Activated naive CD8-positive, alpha-beta T cell treated with anti-CD3 and anti-CD28 coated beads, Interleukin-2, amount 10 ng/mL, durations not matched to agents 7 days and 5 days (primary cell): ENCODE measurements at places on chromosomes 6 and 20. TPM values are rescaled to one million over a fixed set of nuclear protein-coding genes. Genes with fewer than 3 reads are reported as not detected.

DNA sequence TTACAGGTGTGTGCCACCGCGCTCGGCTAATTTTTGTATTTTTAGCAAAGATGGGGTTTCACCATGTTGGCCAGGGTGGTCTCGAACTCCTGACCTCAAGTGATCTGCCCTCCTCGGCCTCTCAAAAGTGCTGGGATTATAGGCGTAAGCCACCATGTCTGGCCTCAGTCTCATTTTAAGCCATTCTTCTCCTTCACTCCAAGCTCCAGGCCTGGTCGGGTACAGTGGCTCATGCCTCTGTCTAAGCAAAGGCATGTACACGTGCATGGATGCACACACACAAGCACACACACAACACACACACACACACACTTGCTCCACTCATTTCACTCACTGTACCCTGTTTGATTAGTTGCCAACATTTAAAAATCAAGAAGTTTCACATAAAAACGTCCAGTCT lies 7.7 kb upstream of the PARD6B start:
- DNase-seq: no peak

DNA sequence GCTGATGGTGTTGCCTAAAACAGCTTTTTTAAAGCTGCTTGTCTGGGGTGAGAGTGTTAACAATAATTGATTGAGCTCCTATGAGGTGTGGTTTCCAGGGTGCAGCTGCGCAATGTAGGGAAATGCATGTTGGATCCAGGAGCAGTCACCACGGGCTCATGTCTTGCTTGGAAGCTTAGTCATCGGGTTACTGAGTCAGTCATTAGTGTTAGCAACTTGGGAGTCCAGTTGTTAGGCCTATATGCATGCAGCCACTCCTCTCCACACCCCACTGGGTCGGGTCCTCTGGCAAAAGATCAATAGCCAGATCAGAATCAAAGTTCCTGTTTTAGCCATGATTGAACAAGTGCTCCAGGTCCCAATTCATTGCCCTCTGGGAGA lies 271.7 kb upstream of the CHD6 start:
- DNase-seq: no peak

GRCh38 chr6:35905841-35906498 lies 14.9 kb downstream of the SRPK1 start:
- DNase-seq: no peak

- no peak for DNase-seq
Measured at GRCh38 chr6:165266191-165266590, 43.2 kb downstream of the C6orf118 start.

GRCh38 chr20:16566080-16566479 lies 7.2 kb downstream of the KIF16B start:
- DNase-seq: no peak

- DNase-seq: no peak
Measured at GRCh38 chr6:89895276-89895874, 1.1 kb downstream of the GJA10 start.

DNA sequence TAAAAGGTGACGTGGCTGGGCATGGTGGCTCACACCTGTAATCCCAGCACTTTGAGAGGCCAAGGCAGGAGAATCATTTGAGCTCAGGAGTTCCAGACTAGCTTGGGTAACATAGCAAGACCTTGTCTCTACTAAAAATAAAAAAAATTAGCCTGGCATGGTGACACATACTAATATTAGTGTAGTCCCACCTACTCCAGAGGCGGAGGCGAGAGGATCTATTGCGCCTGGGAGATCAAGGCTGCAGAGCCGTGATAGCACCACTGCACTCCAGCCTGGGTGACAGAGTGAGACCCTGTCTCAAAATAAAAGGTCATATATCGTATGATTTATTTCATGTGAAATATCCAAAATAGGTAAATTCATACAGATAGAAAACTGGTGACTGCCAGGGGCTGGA lies 132.5 kb downstream of the SLC16A10 start:
- DNase-seq: no peak

DNA sequence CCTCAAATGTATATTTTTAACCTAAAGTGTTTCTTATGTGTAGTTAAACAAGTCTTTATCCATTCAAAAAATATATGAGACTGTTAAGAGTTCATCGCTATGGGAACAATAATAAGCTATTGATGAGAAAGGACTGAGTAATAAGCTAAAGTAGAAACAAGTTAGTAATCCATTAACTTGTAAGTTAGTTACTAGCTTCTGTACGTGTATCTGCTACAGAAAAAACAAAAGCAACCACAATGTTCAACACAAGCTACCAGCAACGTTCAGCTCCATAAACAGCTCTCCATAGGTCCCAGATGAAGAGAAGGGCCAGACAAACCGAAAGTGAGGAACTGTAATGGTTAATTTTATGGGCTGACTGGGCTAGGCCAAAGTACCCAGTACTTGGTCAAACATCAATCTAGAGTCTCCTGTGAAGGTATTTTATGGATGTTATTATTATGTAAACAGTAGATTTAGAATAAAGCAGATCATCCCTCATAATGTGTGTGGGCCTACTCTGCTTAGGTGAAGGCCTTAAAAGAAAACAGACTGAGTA lies 33.8 kb upstream of the FAM135A start:
- no peak for DNase-seq

GRCh38 chr20:51541189-51542032 lies 1.1 kb downstream of the NFATC2 start:
- DNase-seq: peak; percentile 80

DNA sequence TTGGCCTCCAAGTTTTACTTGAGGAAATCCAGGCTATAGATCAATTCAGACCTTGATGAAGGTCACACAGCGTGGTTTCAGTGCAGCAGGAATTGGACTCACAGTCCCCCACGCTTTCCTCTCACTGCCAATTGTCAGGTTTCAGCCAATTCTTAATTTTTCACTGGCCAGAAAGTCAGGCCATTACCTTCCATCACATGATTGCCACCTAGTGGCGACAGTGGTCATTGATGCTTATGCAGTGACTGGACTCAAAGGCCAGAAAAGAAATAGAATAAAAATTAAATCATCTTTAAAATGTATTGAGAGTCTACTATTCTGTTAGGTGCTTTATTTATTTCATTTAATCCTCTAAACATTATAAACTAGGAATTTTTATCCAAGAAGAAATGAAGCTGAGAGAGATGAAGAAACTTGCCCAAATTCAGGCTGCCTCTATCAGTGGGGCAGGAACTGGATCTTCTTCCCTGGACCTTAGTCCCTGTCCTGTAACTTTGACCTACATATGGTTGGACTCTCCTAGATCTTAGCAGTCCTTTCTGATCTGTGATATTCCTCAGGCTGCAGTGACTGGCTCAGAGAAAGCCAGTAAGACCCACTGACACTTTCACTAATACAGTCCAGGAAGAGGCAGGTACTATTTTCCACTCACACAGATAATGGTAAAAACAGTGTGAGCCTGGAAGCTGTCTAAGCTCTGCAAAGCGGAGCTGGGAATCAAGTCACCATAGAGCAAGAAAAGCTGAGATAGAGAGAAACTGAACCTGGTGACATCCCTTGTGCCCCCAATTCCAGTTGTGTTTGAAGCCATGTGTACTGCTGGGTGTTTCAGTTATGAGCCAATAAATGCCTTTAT lies 133.3 kb downstream of the ELOVL4 start:
- peak; percentile 49 for DNase-seq

DNA sequence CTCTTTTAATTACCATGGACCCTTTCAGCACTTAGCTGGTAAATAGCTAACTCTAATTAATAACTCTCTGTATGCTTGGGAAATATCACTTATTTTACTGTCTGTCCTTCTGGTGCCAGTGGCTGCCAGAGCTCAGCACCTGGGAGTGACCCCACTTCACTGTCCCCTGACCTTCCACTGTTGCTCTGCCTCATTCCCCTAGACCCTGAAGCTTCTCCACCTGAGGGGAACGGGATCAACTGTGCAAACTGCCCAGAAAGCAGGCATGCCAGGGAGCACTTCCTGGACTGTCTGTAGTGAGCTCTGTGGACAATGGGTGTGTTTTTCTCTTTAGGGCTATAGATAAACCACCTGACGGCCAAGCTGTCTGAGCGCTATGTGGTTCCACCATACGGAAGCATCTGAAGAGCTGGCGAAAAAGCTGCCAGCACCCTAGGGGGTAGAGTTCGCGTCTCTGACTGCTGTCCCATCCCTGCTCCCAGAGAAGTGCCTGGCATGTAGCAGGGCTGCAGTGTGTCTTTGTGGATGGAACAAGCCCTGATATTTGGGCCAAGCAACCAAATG lies 106.3 kb upstream of the FOXA2 start:
- no peak for DNase-seq

GRCh38 chr6:125140808-125141207 lies 12.8 kb upstream of the TPD52L1 start:
- no peak for DNase-seq

DNA sequence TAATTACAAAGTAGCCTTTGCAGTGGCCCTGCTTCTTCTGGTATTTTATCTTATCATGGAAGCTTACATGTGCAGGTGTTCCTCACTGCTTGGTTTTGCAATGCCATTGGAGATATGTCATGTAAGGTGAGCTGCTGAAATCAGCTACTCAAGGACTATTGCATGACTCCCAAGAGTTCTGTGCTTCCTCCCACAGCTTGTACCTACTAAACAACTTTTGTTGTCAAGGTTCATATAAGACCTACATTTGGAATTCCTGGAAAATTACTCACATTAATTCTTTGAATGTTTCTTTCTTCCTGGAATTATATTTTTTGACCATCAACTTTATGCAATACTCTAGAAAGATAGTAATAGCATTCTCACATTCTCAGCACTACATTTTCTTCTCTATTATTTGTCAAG lies 427.5 kb upstream of the HSF2 start:
- DNase-seq: no peak

DNA sequence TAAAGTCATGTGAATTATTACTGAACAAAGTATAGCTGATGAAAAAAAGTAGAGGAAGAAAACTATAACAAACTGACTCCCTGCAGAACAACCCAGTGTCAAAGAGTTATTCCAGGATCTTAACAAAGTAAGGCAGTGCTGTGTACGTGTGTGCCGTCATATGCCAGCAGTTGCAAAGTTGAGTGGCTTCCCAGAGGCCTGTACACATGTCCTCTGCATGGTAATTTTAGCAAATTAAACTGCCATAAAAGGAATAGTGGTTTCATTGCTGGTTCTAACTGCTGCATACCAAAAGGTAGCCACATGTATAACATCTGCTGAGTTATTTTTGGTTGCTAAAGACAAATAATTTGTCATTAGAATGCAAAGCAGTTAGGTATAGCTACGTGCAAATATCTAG lies 44.8 kb downstream of the RIPOR2 start:
- no peak for DNase-seq

DNA sequence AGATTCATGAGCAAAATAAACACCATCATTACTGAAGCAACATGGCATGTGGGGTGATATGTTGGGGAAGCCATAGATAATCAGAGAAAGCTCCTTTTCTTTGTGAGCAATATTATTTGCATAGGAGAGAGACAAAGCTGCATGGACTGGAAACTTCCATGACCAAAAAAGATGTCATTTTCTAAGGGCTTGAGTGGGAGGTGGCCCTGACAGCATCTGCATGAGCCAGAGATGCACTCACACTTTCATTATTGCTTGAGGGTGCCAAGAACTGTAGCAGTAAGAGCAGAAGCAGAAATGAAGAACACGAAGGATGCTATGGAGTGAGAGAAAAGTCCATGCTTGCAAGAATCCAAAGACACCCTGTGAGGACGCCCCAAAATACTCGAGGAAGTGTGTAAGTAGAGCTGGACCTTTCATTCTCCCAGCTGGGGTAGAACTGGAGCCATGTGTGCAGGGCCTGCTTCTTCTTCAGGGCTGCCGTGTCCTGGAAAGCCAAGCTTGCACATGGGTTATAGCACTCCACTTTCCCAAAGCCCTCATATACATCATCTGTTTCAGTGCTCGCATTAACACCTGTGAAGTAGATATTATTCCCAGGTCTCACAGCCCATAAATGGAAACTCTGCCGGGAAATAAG lies 851.2 kb downstream of the DHX35 start:
- DNase-seq: no peak

GRCh38 chr20:11094711-11095110 lies 420.9 kb upstream of the JAG1 start:
- DNase-seq: no peak

GRCh38 chr20:44805335-44805978 lies 4.9 kb downstream of the RIMS4 start:
- no peak for DNase-seq

DNA sequence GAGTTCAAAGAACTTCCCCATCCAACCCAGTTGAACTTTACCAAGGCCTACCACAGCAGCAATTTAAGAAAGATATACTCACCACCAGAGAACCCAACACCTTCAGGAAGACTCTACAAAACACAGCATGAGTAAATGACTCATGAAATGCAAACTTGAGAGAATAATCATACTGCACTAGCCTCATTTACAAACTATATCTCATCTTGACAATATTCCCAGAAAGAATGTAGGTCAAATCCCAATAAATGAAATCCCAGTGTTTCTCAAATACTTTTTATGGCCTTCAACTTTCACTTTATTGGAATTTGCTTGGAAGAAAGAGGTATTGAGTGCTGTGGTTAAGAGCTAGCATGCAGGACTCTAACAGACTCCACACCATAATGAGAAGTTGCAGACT lies 60.0 kb downstream of the FYN start:
- DNase-seq: no peak

Gene SIM1
- not detected for total RNA-seq

Gene ENPP3
- 0.96 TPM for total RNA-seq

Gene MAPK13
- 40.5 TPM for total RNA-seq

Gene PRL
- total RNA-seq: not detected

Gene KCNQ2
- 0.37 TPM for total RNA-seq

Gene ANKEF1
- total RNA-seq: 8.1 TPM

Gene BCAS1
- total RNA-seq: not detected
